ENCODE measurements at places on chromosomes 2 and 18. TPM values are rescaled to one million over a fixed set of nuclear protein-coding genes. Genes with fewer than 3 reads are reported as not detected.

QPCT gene
- not detected for total RNA-seq

DNA sequence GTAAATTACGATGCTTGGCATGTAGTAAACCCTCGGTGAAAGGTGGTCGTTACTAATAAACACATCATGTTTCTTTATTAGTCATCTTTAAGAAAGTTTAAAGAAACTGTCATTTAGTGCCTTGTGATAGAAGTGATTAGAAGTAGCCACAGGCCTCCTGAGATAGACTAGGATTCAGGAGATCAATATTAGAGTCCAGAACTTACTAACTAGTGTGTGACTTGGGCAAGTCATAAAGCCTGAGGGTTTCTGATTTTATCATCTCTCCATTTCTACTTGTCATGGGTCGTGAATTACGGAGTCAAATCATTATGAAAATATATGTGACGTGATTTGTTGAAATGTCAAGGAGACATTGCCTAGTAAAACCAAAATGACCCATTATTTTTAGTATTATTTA is 6.7 kb downstream of the RPE start:
- DNase-seq = no peak

DNA sequence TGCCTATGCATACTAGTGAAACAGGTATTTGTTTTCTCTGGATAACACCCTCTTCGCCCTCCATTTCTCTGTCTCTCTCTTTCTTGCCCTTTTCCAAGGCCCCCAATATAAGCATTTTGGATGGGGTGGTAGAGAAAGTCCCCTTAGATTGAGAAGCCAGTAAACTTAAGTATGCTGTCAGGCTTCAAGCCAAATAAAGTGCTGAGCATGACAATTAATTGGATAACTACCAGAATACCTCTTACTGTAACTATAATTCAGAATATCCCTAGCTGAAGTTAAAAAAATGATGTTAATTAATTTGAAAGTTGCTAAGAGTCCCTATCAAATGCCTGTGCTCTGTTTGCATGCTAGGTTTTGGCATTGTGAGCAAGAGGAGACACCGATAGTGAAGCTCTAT is 324.8 kb downstream of the PARD3B start:
- DNase-seq = no peak

- no peak for DNase-seq
Observed at GRCh38 chr2:201232467-201232815, 27.9 kb upstream of the CASP8 start.

- no peak for DNase-seq
Observed at GRCh38 chr2:10012963-10013461, 30.3 kb upstream of the KLF11 start.

- no peak for DNase-seq
Observed at GRCh38 chr2:78585871-78586270, 439.6 kb upstream of the REG3G start.

- no peak for DNase-seq
Observed at GRCh38 chr2:133570542-133570941, 2.3 kb upstream of the NCKAP5 start.

DNA sequence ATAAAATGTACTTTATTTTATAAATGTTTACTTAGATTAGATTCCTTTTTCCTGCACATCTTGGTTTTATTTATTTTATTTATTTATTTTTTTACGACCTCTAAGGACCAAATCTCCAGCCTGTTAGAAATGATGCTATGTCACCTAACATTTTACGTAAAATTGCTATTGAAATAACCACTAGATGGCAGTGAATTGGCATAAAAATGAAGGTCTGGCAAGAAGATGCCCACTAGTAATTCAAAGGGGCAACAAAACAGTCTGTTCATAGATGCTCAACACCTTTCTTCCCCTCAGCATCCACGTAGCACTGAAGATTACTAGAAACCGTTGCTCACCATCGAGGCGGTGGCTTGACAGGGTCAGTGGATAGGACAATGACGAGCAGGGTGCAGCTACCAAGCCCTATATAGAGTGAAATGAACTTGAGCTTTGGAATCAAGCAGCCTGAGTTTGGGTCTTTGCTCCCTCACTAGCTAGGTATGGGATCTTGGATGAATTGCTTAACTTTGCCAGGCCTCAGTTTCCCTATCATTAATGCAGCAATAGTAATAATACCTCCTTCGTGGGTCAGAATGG is 128.7 kb upstream of the L3MBTL4 start:
- peak; percentile 14 for DNase-seq

Data from HepG2 (cell line).